ENCODE measurements at places on chromosomes 11 and 22.

GRCh38 chr22:20531404-20532201 is 24.2 kb downstream of the MED15 start:
- DNase-seq, result no peak

- DNase-seq, result no peak
These were observed 42.1 kb downstream of the CADM1 start for GRCh38 chr11:115462004-115462541.

DNA sequence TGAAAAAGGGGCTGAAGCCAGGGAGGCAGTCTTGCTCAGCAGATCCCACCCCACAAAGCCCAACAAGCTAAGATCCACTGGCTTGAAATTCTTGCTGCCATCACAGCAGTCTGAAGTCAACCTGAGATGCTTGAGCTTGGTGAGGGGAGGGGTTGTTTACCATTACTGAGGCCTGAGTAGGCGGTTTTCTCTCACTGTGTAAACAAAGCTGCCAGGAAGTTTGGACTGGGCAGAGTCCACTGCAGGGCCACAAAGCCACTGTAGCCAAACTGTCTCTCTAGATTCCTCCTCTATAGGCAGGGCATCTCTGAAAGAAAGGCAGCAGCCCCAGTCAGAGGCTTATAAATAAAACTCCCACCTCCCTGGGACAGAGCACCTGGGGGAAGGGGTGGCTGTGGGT is 746.1 kb upstream of the LRRC4C start:
- DNase-seq, result no peak

DNA sequence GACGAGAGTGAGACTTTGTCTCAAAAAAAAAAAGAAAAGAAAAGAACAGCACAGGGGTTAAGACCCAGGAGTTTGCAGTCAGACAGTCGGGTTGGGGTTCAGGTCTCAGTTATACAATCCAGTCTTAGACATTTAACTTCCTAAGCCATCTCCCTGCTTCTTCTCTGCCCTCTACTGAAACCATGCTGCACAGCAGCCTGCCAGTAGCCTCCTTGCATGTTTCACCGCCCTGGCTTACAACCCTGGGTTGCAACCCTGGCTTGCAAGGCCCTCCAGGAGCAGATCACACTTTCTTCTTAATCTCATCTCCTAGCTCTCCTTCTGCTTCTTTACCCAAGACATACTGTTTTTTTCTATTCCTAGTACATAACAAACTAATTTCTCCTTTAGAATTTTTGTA is 5.9 kb upstream of the B3GAT3 start:
- DNase-seq, result no peak

- peak; percentile 52 for DNase-seq
These were observed 540.0 kb downstream of the SOX6 start for GRCh38 chr11:15816260-15816871.

- DNase-seq, result no peak
These were observed 13.3 kb upstream of the LIPT2 start for GRCh38 chr11:74506823-74507222.

- no peak for DNase-seq
These were observed 41.8 kb downstream of the GALNT18 start for GRCh38 chr11:11580012-11580411.

DNA sequence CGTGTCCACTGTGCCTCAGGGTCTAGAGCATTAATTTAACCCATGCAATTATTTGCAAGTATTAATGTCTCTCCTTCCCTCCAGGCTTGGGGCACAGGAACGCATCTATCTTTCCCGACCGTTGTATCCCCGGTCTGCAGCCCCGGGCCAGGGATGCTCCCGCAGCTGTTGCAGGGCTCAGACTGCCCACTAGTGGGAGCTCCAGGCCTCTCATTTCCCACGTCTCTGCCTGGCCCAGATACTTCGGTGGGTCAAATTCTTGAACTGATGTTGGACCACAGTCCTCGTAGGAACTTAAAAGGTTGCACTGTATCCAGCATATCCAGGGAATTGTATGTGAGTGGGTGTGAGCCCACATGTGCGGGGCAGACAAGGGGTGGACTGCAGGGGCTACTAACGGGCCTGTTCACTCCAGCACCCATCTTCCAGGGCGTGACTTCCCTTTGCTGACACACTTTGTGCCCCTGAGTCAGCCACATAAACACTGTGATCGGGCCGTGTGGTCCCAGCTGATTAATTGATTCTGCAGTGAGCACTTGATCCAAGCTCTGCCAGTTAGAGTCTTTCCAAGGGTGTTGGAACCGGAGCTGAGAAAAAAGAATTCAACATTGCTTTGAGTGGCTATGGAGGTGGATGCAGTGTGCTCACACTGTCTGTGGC is 451.3 kb downstream of the TBC1D22A start:
- no peak for DNase-seq

DNA sequence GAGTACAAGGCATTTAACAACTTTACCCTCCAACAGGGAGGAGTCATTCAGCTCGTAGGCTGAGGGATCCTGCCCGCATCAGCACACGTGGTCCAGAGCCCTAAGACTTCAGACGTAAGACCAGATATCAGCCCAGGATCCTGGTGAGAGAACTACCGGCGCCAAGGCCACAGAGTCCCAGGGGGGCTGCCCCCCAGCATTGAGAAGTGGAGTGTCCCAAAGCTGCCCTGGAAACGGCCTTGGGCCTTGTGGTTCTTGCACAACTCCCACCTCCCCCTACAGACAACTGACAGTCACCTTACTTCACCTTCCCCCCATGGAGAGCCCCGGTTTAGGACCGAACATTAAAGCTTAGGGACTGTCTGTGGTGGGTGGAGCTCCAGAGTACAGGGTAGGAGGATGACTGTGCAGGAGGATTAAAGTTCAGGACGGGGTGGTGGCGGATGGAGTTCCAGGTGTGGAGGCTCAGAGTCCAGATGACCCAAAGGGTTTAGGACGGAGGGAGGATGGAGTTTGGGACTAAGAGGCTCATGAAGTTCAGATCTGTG is 1.0 kb downstream of the C11orf91 start:
- no peak for DNase-seq

DNA sequence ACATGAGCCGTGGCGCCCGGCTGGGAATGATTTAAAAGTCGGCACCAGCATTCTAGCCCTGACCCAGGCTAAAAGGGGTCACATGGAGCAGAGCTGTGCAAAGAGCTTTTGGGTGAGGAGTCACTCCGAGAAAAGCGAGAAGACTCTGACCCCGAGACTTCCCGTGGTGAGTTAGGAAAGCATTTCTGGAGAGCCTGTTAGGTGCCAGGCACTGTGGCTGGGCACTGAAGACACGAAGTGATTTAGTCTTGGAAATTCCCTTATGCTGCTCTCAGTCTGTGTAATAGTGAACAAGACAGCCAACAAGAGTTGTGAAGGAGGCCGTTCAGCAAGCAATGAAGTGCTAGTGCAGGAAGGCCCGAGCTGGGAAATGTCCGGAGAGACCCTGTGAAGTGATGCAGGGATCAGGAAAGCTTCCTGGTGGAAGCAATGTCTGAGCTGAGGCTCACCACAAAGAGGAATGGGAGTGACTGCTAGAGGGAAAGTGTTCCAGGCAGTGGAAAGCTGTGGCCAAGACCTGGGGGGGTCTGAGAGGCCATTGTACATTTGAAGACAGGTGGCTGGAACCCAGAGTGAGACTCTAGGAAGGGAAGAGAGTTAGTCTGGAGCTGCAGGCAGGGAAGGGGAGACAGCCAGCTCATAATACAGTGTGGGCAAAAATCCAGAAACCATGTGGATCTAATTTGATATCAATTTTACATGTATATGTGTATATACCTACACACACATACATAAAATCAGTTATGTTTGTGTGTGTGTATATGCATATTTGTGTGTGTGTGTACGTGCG is 31.6 kb downstream of the MARK2 start:
- no peak for DNase-seq

DNA sequence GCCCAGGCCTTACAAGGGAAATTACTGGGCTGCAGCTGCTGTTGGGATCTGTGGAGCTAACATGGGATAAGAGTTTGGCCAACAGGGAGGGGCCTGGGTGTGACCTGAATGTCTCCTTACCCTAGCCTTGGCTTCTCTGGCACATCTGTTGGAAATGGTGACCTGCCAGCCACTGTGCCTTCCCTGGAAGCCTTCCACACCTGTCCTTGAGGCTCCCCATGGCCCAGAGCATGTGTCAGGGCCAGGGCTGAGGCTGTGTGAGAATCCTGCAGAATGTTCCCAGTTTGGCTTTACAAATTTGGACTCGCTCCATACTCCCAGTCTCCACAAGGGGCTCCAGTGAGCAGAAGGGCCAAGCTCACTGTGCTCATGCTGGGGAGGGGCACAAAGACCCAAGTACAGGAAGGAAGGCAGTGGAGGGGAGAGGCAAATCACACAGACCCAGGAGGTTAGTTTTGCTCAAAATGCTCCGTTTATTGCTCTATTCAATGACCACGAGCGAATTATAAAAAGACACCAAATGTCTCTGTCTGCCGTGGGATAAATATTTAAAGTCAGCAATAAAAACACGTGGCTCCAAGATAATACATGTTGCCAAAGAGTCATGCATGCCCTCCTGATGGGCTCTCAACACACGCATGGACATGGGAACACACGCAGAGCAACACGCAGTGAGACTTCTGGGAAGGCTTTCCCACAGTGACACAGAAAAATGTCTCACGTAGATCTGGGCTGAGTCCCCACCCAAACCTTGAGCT is 1.7 kb upstream of the IGSF22 start:
- DNase-seq, result peak; percentile 46

DNA sequence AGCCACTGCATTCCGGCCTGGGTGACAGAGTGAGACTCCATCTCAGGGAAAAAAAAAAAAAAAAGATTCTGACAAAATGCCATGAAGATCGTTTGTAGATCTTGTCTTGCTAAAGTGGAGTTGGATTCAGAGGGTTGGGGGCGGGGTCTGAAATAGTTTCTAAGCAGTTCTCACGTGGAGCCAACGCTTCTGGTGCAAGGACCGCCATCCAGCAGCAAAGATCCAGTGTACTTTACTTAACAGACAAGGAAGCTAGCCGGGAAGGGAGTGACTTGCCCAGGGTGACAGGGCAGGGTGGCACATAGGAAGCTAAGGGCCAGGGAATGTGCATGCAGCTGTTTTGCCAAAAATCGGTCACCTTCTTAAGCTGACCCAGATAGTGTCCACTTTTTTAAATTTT is 27.4 kb downstream of the APOL1 start:
- no peak for DNase-seq

- DNase-seq, result no peak
These were observed 300.2 kb downstream of the SHANK2 start for GRCh38 chr11:70952191-70952590.

DNA sequence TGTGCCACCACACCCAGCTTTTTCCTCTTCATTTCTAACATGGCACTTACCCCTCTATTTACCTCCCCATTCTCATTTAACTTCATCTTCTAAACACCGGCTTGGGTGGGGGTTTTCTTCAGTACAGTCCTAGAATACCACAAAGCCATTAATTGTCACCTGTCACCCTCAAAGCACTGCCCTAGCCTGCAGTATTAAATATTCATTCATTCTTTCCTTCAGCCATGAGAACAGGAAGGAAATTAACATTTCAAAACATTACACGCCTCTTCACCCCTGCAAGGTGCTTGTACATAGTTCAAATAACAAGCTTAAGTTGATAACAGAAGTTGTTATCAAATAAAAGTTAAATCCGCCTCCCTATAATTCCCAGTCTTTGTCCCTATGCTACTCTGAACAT is 10.7 kb upstream of the VPS37C start:
- DNase-seq, result no peak

GRCh38 chr11:92141159-92141558 is 83.5 kb upstream of the FAT3 start:
- no peak for DNase-seq

DNA sequence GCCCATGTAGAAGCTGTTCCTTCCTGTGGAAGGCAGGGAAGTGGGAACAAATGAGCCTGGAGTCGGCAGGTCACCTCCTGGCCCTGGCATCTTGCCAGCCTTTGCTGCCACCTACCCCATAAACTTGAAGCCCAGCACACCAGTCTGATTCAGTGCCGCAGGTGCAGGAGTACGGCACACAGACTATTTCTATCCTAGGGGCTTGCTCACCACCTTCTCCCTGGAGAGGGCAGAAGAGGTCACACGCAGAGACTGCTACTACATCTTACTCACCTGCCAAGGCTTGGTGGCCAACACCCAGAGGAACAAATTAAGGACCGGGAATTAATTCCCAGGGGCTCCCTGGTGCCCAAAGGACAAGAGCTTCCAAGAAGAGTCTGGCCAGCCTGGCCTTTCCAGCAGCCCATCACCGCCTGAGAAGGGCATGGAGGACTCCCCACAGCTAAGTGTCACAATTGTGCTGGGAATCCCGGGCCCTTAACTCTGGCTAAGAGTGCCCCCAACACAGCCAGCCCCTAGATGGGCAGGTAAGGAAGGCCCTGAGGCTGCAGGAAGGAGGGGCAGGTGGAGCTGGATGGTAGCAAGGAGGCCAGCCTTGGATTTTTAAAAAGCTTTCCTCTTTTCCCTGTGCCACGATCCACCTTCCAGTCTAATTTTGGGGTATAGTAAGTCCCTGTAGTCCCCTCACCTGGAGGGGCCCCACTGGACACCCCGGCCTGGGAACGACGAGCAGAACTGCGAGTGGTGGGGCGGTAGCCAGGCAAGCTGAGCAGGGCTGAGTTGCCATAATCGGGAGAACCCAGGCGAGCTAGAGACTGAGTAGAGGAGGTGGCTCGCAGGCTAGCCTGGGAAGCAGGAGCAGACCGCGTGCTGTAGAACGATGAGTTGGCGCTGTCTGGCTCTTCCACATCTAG is 6.9 kb downstream of the IL18BP start:
- no peak for DNase-seq

GRCh38 chr11:109374032-109374431 is 48.0 kb upstream of the C11orf87 start:
- no peak for DNase-seq

- DNase-seq, result no peak
These were observed 130.4 kb upstream of the PARVA start for GRCh38 chr11:12246989-12247388.

- DNase-seq, result peak; percentile 73
These were observed at the start of gene APOBEC3A for GRCh38 chr22:38957046-38957770. Gene APOBEC3A, plus strand, starts transcription at chr22:38957609. Its CDS starts 83 bp downstream, at chr22:38957692.

GRCh38 chr11:95926726-95927125 is 2.8 kb upstream of the MTMR2 start:
- no peak for DNase-seq

- no peak for DNase-seq
These were observed 665.4 kb downstream of the KCNA4 start for GRCh38 chr11:29351301-29351873.

Measured in CD4-positive, alpha-beta T cell treated with Interleukin-15 for 1 hour (primary cell).